ENCODE measurements at places on chromosomes 6 and 20.

DNA sequence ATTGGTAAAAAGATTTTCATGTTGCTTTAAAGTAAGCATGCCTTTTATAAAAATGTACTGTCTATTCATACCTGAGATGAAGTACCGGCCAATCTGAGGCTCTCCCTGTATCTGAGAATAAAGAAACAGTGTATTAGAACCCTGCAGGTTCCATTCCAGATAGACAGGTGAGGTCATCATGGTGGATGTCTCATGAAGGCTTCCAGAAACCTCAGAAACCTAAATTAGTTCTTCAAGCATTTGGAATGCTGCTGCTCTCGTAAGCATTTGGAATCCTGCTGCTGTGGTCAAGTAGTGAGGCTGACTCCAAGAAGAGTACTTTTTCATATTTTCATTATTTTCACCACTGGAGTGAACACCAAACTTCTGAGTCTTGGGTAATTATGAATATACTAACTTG, 642.3 kb downstream of the MAFB start:
- DNase-seq, result no peak

DNA sequence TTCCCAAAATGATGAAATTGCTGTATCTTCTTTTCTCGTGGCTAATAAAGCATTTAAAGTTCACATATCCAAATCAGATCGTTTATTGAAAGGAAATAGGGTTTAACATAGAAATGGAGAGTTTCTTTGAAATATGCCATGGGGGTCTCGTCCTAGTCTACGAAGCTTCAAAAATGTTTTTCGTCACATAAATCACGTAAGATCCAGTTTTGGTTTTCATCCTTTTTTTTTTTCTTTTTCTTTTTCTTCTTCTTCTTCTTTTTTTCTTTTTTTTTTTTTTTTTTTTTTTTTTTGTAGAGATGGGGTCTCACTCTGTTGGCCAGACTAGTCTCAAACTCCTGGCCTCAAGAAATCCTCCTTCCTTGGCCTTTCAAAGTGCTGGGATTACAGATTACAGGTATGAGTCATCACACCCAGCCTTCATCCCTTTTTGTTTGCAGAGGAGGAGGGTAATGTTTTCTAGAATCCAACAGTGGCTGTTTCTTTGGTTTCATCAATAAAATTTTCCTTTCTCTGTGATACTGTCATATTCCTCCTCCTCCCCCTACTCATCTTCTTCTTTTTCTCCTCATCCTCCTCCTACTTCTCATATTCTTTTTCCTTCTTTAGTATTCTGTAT, 94.7 kb upstream of the LOC128125822 start:
- DNase-seq, result no peak

DNA sequence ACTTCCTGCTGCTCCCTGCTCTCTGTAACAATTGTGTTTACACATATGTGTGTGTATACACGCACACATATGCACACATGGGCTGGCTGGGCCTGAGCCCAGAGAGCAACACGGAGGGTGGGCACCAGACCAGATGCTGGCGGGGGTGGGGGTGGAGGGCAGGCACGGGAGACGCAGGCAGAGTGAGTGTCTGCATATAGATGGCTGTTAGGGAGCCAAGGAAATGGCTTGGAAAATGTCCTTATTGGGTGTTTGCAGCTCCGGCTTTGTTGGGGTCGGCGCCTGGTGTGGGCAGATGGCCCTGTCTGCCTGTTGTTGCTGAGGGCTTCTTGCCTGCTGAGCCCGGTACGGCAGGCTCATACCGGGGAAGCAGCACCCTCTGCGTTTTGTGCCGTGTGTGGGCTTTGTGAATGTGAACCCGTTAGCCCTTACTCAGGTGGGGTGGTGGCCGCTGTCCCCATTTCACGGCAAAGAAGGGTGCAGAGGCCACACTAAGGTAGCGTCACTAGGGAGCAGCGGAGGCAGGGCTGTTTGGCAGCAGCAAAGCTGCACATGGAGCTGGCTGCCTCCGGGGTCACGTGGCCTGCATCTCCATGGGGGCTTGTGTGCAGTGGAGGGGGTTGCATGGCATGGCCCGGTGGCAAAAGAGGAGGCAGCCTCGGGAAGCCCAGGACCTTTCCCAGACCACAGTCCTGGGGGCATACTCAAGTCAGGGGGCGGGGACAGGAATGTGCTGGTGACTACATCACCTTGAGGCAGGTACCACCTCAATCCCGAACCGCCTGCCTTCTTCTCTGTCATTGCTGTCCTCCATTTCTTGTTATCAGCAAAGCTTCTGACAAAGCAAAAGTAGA, 47.4 kb upstream of the SRF start:
- DNase-seq, result no peak

GRCh38 chr6:52787917-52788316, 15.7 kb downstream of the GSTA1 start:
- no peak for DNase-seq

- no peak for DNase-seq
Observed at GRCh38 chr6:43481075-43481474, 3.7 kb downstream of the TJAP1 start.
